ENCODE measurements at places on chromosomes 7 and 10.

DNA sequence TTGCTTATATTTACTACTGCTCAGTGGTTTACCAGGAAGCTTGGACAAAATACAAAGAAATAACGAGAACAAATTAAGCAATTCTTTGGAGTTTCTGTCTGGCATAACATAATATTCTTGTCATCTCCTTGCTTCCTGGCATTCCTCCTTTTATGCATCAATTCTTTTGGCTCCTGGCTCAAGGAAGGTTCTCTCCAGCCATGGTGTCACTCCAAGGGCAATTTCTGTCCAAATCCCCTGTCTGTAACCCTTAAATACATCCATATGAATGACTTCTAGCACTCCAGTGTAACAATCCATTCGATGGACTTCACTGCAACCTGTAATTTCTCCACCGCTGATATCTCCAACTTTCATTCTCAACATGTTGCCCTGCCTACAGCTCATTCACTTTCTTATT lies 617.7 kb upstream of the ANKRD30A start:
- no peak for DNase-seq

DNA sequence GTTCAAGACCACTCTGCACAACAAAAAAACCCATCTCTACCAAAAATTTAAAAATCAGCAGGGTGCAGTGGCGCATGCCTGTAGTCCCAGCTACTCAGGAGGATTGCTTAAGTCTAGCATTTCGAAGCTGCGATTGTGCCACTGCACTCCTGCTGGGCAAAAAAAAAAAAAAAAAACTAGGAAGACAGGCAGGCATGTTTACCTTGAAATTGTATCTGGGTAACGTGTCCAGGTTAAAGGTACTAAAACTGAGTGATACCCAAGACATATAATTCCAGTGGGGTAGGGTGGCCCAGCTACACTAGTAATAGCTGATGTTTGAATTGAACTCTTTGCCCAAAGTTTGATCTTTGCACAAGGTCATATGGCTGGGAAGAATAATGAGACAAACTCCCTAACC lies 16.2 kb downstream of the GHITM start:
- no peak for DNase-seq

GRCh38 chr10:89633484-89633883 lies 11.6 kb downstream of the PANK1 start:
- no peak for DNase-seq

GRCh38 chr7:106018566-106019469 lies 55.8 kb downstream of the CDHR3 start:
- no peak for DNase-seq

GRCh38 chr10:51640120-51640819 lies 59.1 kb downstream of the CSTF2T start:
- DNase-seq = no peak

All from NCI-H1436 treated with DMSO at 0.1 percent for 48 hours (cell line).